ENCODE measurements at places on chromosomes 6 and 20.

GRCh38 chr6:63486196-63486595 is 86.1 kb upstream of the LOC128125822 start:
- no peak for DNase-seq

GRCh38 chr20:44666066-44666465 is 14.6 kb upstream of the ADA start:
- no peak for DNase-seq

DNA sequence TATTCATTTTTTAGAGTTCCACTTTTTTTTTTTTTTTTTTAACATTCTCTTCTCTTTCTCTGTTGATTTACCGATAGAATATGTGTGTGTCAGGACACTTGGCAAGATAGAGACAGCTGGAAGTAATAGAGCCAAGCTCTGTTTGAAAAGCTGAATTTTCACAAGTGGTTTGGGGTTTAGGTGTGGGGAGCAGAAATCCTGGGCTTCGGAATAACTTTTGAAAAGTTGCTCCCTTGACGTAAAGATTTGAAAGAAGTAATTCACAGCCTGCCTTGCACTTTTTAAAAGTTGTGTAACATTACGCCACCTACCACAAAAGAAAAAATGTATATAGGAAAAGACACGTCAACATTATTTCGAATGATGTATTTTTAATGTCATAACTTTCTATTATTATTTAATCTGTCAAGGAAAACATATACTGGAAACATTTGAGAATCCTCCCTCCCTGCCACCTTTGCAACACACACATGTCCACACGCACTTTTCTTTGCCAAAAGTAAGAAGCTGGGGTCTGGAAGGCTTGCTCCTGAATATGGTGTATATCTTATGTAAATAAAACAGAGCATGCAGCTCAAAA is 917.9 kb downstream of the KIF16B start:
- DNase-seq, result no peak

GRCh38 chr20:37822141-37822601 is 80.8 kb upstream of the VSTM2L start:
- DNase-seq, result no peak

DNA sequence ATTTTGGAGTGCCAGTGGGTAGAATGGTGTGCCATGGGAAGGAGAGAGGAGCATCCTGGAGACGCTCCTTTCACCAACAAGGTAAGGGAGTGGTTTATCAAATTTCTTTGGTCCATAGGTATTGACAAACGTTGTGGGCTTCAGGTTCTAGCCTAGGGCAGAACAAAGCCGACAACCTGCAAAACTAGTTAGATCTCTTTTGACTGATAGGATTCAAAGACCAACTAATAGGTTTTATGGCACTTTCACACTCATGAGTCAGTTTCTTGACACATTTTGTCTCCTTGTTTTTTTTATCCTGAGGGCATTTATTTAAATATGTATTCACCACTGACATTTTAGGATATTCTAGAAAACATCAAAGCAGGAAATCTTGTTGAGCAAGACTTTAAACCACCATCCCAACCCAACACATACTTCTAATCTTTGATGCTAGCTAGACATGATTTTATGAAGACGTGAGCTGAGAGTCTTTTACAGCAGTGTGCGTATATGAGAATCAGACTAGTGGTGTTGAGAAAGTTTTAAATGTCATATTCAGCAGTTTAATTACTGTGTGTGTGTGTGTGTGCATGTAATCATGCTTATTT is 370.4 kb upstream of the HSF2 start:
- DNase-seq, result no peak

DNA sequence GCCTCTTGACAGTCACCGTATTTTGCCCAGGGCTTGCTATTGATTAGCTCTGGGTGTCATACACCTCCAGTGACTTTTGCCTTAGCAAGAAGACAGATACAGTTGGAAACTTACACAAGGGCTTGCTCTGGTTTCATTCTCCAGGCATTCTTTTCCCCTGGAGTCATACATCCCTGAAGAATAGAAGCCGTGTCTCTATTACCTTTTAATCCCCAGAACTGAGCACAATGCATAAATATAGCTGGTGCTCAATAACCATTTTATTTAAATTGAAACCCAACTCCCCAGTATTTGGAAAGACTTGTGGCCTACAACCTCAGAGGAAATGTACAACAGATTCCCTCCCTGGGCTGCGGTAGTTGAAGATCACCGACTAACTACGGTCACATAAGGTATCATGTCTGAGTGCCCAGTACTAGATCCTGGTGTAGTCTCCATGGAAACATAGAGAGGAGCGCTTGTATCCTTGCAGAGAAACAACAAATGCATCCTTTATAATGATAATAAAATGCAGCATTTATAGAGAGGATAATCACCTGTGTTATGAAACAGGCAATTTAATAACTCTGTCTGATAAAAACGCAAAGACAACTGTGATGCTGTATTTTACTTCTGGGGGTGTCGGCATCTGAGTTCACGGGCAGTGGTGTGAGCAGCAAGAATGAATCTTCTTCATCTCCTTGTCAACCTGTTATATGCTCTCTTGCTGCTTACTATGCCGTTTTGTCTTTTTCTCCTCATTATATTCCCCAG is 401.2 kb upstream of the AGPAT4 start:
- no peak for DNase-seq

- no peak for DNase-seq
These were observed 308.4 kb upstream of the GJE1 start for GRCh38 chr6:141824350-141824749.

GRCh38 chr6:21450628-21451027 is 142.9 kb upstream of the SOX4 start:
- DNase-seq, result no peak

DNA sequence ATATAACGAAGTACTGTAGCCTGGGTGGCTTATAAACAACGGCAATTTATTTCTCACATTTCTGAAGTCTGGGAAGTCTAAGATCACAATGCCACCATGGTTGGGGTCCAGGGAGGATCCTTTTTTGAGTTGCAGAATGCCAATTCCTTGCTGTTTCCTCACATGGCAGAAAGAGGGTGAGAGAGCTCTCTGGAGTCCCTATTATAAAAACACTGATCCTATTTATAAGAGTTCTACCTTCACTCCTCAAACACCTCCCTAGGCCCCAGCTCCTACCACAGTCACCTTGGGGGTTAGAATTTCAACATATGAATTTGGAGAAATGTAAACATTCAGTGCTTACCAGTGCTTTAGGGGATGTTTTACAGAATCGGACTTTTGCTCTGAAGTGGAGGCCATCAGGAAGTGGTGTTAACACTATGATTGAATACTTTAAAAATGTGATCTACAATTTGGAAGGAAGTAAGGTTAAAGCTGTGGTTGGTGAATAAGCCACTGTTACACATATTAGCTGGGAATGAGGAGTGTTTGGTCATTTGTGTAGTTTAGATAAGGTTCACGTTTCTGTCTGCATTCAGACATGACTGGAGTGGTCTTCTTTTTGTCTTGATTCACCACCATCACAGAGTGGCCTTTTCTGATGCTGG is 79.9 kb upstream of the SPTLC3 start:
- DNase-seq, result no peak

DNA sequence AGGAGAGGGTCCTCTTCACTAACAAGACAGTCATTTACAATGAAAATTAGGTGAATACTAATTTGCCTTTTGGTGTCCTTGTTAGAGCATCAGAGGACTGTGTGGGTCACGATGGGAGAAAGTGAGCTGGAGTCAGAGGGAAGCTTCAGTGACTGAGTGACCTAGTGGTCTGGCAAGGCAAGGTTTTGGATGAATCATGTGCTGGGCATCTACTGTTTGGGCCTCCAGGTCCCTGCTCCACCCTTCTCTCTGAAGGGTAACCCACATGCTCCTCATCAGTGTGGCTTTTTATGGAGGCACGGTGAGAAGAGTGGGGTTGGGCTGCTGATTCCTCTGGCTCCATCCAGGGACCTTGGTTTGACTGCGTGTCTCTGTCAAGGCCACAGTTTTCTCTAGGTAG is 60.5 kb upstream of the EXOC2 start:
- no peak for DNase-seq

- no peak for DNase-seq
These were observed 30.9 kb downstream of the ZFP64 start for GRCh38 chr20:52160621-52161204.

Data from effector CD8-positive, alpha-beta T cell (primary cell).